A549 (cell line): ENCODE measurements at places on chromosomes 5 and 9.
A peak's percentile ranks its signal among the peaks of the same experiment; 100 is the strongest.

DNA sequence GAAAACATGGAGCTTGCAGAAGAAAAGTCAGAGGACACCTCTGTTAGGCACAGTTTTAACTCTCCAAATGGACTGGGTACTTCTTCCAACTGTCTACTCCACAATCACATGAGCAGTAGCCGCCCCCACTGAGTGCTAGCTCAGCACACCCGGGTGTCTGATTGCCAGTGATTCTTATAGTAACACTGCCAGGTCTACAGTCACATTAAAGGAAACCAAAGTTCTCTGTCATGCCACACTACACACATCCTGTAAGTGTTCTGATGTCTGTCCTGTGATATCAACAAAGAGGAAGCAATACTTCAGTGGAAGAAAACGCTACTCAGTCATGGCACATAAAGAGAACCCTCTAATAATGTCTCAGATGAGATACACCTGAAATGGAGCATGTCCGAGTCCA, at the start of gene HAVCR2:
Gene HAVCR2 (minus strand): TSS at position 69 of the 400 bp plus-strand sequence. CDS start 61 bp downstream, at position 8.
- no peak for DNase-seq

DNA sequence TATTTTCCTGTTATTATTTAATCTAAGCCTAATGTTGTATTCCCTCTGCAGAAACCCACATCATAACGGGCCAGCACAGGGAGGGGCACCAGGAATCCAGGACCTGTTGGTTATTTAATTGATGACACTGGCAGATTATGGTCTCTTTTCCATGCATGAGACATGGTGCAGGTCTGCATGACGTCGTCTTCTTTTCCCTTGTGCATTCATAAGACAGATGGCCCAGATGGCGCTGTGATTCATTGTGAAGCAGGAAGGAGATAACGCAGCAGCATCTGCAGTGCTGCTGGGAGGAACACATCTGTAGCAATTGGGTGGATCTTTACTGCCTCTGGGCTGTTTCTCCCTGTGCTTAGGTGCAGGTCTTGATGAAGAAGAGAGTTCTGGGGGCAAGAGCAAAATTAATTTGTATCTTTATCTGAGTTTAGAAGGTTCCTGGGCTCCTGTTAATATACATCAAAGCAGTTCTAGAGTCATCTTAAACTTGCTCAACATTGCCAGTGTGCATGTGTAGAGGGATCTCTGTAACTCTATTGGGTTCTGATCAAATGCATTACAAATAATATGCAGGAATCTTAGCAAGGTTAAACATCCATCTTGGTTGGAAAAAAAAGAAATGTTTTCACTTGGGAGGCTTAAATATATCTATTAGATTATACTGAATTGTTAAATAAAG, 176.1 kb downstream of the PCSK1 start:
- DNase-seq, result peak; percentile 86

- DNase-seq, result no peak
Measured at GRCh38 chr5:62653001-62653863, 74.6 kb downstream of the LRRC70 start.

GRCh38 chr9:92384375-92384774, 20.0 kb downstream of the OGN start:
- no peak for DNase-seq

DNA sequence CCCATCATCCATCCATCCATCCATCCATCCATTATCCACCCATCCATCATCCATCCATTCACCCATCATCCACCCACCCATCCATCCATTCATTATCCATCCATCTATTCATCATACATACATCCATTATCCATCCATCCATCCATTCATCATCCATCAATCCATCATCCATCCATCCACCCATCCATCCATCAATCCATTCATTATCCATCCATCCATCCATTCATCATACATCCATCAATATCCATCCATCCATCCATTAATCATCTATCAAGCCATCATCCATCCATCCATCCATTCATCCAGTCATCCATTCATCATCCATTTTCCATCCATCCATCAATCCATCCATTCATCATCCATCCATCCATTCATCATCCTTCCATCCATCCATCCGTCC, 89.0 kb downstream of the NSG2 start:
- DNase-seq, result no peak
